ENCODE measurements at places on chromosomes 2 and 18.

DNA sequence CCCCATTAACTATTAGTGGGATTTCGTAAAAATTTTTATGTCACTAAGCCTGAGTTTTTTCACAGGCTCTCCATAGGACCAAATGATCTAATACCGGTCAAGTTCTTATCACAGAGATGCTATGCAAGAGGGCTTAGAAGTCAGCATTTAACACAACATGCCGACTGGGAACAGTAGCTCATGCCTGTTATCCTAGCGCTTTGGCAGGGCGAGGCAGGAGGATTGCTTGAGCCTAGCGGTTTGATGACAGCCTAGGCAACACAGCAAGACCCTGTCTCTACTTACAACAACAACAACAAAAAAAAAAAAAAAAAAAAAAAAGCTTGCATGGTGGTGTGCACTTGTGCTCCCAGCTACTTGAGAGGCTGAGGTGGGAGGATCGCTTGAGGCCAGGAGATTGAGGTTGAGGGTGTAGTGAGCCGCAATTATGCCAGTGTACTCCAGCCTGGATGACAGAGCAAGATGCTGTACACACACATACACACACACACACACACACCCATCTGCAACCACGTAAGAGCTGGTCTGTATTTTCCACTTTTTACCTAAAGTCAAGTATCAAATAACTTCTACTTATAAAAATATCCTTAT, 67.6 kb upstream of the FAM124B start:
- no peak for DNase-seq

DNA sequence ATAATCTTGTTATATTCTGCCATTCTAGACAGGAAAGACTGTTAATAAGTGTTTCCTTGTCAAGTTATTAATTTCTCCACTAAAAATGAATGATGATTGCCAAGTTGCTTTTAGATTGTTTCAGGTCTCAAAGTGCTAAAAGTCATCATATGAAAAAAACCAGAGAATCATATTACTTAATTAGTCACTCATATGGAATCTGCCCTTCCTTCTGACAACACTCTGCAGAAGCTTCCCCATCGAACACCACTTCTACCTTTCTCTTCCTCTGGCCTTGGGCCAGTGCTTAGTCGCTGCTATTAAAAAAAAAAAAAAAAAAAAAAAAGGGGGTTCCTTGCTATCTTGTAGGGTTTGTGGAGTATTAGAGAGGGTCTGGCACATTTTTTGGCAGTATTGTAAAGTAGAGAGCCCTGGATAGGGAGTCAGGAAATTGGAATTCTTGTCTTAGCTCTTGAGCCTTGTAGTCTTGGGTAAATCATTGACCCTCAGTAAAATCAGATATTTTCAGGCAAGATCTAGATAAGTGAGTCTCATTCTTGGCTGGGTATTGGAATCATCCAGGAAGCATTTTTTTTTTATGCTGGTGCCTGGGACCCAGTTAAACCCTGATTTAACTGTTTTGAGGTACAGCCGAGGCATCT, 141.7 kb upstream of the CCDC68 start:
- no peak for DNase-seq

DNA sequence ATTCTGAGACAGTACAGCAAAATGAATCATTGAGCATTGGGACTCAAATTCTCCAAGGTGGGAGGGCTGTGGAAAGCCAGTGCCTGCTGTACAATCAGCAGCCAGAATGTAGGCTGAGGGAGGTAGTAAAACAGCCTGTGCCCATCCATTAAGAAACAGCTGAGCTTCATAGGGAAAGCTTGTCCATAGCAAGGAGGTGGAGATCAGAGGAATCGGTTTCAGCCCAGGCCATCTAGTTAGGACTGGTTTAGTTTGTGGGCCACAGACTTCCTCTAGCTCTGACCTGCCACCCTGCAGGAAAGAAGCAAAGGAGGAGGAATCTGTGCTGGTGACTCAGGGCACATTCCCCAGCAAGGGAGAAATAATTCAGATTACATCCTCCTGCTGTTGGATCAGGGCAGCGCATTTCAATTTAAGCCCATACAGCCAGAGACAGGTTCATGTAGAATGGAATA, 333.4 kb downstream of the SETBP1 start:
- no peak for DNase-seq

GRCh38 chr18:55657572-55658331, 69.8 kb upstream of the TCF4 start:
- DNase-seq: no peak
